ENCODE measurements at places on chromosomes 7 and 10. TPM values are rescaled to one million over a fixed set of nuclear protein-coding genes. Genes with fewer than 3 reads are reported as not detected.

The TBC1D12 gene
- not detected for polyA plus RNA-seq

The ASIC3 gene
- polyA plus RNA-seq = not detected

The OR2A5 gene
- not detected for polyA plus RNA-seq

The MUC3A gene
- not detected for polyA plus RNA-seq

The TMEM270 gene
- not detected for polyA plus RNA-seq

The MYPN gene
- polyA plus RNA-seq = not detected
